Vagina (tissue), 2 donors: ENCODE measurements at places on chromosomes 11 and 22. TPM values are rescaled to one million over a fixed set of nuclear protein-coding genes. Genes with fewer than 3 reads are reported as not detected.
A peak's percentile ranks its signal among the peaks of the same experiment; 100 is the strongest.

- DNase-seq: no peak
Measured at GRCh38 chr11:70645537-70645936, 247.2 kb downstream of the CTTN start.

The PGA5 gene
- not detected for total RNA-seq

The CAT gene
- 108 TPM for total RNA-seq

The DDX17 gene
- 1,042 TPM for total RNA-seq

DNA sequence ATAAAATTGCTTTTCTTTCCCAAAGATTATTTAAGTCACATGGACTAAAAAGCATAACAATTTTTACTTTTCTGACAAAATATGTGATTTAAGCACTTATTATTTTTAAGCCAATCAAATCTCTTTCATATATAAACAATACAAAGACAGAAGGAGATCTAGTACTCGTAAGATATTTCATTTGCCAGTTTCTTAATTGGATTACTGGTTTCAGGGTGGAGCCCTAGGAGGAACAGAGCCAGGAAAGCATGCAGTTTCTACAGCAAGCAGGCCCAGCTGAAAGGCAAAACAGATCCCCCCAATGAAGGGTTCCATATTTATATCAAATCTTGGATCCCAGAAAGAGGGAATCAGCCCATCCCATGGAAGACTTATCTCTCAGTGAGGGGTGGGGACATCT is 177.0 kb downstream of the KIF18A start:
- DNase-seq: no peak

- peak; percentile 91 for DNase-seq
Measured at GRCh38 chr11:61297746-61298145, 2.6 kb upstream of the VWCE start.

The PDGFB gene
- 4.7 TPM for total RNA-seq

DNA sequence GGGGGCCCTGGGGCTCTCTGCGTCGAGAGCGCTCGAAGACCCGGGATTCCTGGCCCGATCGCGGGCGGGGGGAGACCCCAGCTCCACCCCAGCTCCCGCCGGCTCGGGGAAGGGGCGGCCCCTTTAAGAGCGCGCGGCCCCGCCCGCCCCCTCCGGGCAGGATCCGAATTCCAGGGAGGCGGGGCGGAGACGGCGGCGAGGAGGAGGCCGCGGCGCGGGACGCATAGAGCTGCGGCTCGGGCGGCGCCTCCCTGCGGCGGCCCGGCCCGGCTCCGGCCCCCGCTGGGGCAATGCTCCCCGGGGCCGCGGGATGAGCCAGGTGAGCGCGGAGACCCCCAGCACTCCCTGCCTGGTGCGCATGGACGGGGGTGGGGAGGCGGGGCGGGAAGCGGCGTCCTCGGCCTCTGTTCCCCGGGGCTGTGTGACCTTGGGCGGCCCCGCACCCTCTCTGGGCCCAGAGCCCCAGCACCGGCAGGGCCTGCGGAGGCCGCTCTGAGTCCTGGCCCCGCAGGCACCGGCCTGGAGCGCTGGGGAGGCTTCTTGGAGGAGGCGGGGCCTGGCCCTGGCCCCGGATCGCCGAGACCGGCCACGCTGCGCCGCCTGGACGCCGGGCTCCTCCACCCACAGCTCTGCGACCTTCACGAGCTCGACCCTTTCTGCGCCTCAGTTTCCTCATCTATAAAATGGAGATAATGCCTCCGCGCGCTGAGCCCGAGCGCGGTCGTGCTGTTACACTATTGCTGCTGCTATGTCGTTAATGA is 565 bp downstream of the GAS2L1 start:
- DNase-seq: no peak

GRCh38 chr11:134628426-134628825 is 216.4 kb upstream of the B3GAT1 start:
- DNase-seq: peak; percentile 47

- no peak for DNase-seq
Measured at GRCh38 chr22:48333816-48334735, 1493.6 kb downstream of the BRD1 start.
